Tibial nerve (tissue), 4 donors: ENCODE measurements at places on chromosomes 6 and 20.
A peak's percentile ranks its signal among the peaks of the same experiment; 100 is the strongest.

DNA sequence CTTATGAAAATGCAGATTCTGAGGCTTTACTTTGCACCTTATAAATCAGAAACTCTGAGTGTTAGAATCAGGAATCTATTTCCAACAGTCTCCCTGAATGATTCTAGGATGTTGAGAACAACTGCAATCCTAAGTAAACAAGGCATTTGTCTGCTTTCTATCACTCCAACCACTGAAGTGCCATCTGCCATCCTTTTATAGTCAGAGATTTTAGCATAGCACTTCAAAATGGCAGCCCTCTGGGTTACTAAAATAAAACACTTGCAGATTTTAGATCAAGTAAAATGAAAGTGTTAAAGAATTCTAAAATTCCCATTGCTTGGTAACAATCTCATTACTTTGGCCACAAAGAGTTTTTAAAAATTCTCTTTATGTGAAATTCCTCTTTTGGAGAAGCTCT is 258.9 kb downstream of the CD109 start:
- no peak for DNase-seq

GRCh38 chr6:26205625-26206574 is 118.7 kb downstream of the HFE start:
- no peak for DNase-seq

DNA sequence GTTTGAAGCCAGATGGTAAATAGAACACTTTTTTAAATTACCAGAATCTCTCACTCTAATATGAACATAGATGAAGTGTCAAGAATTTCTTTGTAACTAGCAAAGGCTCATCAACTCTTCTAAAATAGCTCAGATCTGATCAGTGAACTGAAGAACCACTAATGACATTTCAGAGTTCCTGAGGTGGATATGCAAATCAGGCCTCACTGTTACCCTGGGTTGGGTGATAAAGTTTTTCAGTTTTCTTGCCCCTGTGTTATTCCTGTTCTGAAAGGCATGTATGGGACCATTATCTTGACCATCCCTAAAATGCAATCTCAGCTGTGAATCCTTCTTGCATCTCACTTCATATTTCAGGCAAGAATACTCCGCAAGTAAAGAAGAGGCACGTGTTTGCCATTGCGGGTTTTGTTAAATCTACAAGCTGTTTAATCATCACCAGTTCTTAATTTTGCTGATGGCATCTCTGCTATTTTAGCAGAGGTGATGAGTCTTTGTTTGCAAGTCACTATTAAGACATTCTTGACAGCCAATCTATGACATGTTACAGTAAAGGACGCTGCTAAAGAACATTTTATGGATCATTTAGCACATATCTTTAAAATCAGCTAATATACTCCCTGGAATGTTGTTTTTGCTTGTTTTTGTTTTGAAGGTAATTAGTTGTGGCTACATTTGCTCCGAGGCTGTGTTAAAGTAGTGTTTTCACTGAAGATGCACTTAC is 47.9 kb downstream of the KHDC1L start:
- no peak for DNase-seq

GRCh38 chr6:50285735-50286134 is 236.0 kb upstream of the DEFB112 start:
- DNase-seq, result no peak

GRCh38 chr6:41373627-41373918 is 38.2 kb downstream of the NCR2 start:
- no peak for DNase-seq

- DNase-seq, result no peak
Measured at GRCh38 chr6:130947464-130947863, 115.6 kb downstream of the EPB41L2 start.

- no peak for DNase-seq
Measured at GRCh38 chr20:44031781-44032582, 117.3 kb downstream of the TOX2 start.

GRCh38 chr6:5030596-5031136 is 26.8 kb upstream of the RPP40 start:
- DNase-seq, result peak; percentile 60

- no peak for DNase-seq
Measured at GRCh38 chr20:15673206-15673605, 900.0 kb downstream of the KIF16B start.

DNA sequence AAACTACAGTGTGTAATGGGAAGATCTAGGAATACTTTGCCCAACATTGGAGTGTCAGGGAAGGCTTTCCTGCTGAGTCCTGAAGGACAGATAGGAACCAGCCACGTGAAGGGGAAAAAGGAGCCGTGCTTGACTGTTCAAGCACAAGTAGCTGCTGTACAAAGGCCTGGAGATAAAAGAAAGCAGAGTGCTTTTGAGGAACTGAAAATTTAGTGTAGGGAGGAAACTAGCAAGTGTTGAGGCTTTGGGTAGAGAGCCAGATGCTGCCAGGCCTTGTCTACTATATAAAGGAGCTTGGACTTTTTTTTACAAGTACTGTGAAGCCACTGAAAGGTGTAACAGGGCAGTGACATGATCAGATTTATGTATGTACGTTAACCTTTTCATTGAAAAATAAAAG is 39.0 kb downstream of the DSE start:
- DNase-seq, result no peak

DNA sequence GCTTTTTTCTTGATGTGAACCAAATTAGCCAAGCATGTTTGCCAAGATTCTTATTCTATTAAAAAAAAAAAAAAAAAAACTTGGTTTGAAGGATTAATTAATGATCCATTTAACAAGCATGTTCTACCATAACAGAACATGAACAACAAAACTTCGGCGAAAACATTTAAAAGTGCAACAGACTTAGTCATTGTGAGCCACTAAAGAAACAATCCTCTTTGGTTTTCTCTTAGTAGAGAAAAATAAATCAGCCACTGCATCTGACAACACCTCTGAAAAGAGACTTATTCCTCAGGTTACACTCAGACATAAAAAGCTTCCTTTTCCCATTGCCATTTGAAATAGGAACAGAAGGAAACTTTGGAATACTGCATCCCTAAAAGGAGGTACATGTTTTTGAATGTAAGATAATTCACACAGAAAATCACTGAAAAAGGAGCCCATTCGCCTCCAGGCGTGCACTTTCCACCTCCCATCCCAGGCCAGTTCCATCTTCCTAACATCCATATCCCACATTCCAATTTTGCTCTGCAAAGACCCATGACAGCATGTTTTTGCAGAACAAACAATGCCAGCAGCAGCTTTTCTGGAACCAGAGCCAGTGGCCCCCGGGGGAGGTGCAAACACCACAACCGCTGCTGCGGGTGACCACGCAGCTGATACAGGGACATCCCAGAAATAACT is 79.5 kb downstream of the ZMYND8 start:
- DNase-seq, result peak; percentile 36

GRCh38 chr6:41071501-41071922 is 644 bp downstream of the OARD1 start:
- no peak for DNase-seq
